Activated CD4-positive, alpha-beta T cell treated with anti-CD3 and anti-CD28 coated beads, Interleukin-2, amount 10 ng/mL, durations not matched to agents 7 days and 5 days (primary cell): ENCODE measurements at places on chromosomes 11 and 22. TPM values are rescaled to one million over a fixed set of nuclear protein-coding genes. Genes with fewer than 3 reads are reported as not detected.
A peak's percentile ranks its signal among the peaks of the same experiment; 100 is the strongest.

DNA sequence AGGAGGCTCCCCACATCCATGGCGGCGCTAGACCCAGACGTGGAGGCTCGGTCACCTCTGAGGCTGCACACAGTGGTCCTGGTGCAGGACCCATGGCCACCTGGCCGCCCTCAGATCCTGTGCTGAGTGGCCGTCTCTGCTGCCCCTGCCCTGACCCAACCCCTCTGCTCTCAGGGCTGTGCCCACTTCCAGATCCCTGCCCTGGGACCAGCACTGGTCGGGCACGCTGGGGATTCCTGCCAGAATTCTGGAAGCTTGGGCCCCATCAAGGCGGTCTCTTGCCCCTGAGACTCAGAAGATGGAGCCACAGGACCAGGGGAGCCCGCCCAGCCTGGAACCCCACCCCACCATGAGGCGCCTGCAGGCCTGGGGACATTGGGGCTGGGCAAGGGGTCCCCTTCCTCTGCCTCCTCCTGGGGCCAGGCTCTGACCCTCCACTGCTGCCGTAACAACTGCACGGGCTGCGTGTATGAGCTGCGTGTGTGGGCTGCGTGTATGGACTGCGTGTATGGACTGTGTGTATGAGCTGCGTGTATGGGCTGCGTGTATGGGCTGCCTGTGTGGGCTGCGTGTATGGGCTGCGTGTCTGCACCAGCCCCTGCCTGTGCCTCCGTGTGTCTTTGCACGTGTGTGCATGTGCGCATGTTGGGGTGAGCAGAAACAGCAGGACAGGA, 48.7 kb downstream of the IGLL1 start:
- DNase-seq, result no peak

- DNase-seq, result no peak
These were observed 927.3 kb upstream of the RAG2 start for GRCh38 chr11:37525336-37525735.

DNA sequence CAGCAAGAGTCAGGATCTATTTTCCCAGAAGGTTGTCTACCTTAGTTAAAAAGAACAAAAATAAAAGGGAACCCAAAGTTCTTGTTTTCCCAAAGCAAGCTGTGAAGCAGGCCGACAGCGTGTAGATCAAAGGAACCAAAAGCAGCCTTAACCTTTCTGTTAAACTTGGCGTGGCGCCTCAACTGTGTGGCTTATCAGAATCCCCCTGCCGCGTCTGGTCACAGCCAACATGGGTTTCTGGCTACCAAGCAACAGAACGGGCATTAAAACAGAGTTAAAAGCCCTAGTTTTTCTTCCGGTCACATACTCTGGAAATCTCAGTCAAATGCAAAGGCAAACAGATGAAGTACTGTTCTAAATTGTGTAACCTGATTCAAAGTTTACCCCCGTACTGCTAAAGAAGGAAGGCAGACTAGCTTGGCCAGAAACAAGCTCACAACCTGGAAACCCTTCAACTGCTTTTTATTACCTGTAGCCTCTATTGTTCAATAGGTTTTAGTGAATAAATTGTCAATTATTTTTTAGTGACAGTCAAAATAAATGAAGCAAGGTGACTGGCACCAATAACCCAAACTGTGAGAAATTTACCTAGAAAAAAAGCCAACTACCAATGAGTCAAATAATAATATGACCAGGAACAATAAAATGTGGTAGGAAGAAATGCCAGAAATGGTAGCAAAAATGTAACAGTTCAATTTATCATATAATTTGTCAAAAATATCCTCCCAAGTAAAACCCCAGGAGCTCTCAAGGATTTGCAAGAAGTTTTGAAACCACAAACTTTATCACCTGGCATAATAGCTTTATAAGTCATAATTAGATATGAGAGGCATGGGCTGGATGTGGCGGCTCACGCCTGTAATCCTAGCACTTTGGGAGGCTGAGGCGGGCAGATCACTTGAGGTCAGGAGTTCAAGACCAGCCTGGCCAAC, 21.4 kb downstream of the CHKA start:
- DNase-seq, result peak; percentile 42

DNA sequence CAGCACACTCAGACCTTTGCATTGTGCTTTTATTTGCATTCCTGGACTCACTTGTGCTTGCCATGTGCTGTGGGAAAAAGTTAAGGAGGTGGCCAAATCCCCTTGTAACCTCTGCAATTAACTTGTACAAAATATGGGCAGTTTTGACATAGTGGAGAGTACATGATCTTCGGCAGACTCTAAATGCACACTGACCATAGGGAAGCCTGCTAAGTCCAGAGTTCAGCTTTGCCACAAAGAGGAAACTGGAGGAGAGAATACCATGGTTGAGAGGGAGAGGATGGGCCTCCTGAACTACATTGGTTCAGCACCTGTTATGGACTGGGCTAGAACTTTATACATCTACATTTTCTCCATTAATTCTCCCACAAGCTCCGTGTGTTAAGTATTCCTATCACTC, 37.6 kb upstream of the CEP295 start:
- no peak for DNase-seq

ZNF215 gene
- total RNA-seq, result 1.4 TPM

CHRM1 gene
- not detected for total RNA-seq

- no peak for DNase-seq
These were observed 192.1 kb downstream of the IGLL1 start for GRCh38 chr22:23387827-23388516.

C1QTNF4 gene
- total RNA-seq, result not detected

DNA sequence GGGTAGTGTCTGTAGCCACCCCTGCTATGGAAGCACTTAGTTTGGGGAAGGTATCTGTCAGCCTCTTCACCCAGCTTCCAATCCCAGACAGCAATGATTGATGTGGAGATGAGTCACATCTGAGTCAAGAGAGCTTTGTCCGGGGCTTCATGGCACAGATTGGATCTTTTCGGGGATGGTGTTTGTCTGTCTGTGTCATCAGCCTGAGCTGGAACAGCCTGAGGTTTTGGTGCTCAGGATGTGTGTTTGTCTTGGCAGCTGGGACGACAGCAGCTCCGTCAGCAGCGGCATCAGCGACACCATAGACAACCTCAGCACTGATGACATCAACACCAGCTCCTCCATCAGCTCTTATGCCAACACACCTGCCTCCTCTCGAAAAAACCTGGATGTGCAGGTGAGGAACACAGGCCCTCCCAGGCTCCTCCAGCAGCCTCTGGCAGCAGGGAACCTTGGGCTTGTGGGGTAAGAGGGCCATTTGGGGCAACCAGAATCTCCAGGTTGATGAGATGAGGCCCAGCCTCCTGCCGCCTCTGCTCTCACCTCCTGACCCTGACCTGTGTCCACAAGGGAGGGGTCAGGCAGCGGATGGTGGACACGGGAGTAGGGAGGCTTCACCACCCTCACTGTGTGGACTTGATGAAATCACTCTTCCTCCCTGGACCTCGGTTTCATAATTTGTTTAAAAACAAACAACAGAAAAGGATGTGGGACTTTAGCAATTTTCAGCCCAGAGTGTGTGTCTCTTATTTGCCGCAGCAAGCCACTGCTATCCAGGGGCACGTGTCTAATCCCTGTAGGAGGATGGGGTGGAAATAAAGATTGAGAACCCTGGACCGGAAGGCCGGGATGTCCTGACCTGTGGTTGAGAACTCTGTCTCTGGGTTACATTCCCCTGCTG, 124.3 kb downstream of the DBX1 start:
- DNase-seq, result no peak

DNA sequence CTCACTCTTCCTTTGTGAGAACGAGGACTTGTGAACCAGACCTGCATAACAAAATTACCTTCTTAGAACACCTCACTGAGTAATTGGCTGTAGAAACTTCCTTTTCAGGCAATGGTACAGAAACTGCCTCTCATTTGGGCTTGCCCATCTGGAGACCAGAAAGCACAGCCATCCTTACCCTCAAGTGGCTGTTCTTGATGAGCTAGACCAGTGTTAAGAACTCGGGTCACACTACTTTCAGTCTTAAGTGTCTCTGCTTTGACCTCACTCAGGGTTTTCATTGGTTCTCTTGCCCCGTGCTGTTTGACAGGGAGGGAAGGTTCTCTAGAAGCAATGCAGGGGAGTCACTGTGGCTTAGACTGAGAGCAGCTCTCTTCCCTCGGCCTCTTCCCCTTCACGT, 29.3 kb downstream of the NAT10 start:
- no peak for DNase-seq

GRCh38 chr22:17835256-17835655, 61.0 kb upstream of the BID start:
- DNase-seq, result no peak

DNA sequence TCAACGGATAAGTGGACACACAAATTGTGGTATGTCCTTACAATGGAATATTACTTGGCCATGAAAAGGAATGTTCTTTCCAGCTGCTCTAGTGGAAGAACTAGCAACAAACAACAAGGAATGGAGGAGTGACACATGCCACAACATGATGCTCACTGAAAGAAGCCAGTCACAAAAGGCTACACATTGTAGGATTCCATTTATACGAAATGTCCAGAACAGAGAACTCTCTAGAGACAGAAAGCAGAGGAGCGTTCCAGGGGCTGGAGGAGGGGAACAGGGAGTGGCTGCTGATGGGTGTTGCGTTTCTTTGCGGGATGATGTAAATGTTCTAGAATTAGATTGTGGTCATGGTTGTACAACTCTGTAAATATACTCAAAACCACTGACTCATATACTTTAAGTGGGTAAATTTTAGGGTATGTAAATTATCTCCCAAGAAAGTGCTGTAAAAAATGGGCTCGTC, 32.4 kb upstream of the PDGFB start:
- no peak for DNase-seq

DNA sequence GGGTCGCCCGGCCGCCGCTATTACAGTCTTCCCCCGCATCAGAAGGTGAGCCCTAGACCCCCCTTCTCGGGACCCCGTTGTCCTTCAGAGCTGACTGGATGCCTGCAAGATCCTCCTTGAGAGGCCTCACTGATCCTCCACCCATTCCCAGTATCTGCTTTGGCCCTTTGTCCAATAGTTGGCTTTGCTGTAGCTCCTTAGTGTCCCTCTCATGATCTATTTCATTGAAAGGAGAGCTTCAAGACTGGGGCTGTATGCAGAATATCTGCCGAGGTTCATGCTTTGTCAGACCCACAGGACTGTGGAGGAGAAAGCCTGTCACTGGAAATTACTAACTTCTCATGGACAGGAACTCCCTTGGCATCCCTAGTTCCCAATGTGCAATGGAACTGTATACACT, 499 bp downstream of the DLAT start:
- DNase-seq, result no peak

DNA sequence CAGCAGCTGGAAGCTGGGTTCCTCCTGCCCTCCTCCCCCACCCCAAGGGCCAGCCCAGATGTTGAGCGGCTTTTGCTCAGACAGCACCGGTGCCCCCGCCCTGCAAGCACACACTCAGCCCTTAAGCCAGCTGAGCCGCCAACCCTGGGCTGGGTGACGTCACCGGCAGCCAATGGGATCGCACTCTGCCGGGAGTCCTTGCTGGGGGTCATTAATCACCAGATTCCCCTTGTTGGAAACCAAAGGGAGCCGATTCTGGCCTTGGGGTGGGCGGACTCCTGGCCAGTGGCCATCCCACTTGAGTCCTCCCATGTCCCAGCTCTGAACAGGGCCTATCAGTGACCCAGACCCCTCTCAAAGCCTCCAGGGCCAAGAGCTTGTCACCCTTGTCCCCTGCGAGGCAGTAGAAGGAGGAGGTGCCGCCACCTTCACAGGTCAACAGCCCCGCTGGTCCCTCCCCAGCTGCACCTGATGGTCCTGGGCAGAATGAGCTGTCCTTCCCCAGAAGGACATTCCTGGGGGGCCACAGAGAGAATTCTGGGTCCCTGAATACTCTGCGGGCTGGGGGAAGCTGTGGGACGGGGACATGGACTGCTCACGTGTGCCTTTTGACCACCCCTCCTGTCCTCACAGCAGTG, 7.4 kb downstream of the DUSP8 start:
- DNase-seq, result no peak

DNA sequence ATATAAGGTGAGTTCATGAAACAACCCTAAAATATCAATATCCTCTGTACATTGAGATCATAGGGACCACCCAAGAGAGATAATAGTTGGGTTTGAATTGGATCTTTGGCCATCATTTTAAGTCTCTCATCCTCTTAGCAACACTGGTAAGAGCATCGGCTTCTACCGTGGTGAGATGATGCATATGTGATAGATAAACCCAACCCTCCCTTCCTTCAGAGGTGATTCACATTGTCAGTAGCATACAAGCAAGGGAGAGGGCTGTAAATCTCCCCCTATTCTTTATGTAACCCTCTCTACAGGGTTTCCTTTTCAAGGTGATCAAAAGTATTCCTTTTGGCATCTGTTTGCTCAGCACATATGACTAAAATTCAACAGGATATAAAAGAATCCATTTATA, 102.4 kb upstream of the MTMR2 start:
- no peak for DNase-seq

CDC42BPG gene
- total RNA-seq, result 1.3 TPM

TMEM45B gene
- total RNA-seq, result 0.84 TPM

GRCh38 chr11:85310479-85310878, 316.7 kb downstream of the DLG2 start:
- no peak for DNase-seq

DNA sequence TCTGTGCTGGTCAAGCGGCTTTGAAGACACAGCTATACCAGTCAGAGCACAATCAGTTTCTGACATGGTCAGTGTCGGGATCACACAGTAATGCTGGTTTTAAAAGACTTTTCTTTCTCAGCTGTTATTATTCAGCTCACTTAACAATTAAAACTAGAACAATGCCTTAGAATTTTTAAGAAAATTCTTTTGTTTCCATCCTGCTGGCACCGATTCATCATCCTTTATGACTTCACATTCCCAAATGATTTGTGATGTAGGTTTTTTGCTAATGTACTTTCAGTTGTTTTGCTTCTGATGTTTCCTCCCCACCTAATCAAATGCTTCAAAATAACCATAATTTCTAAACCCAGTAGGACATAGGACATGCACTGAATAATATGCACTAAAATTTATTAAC, 34.5 kb upstream of the OLFML1 start:
- DNase-seq, result no peak

- DNase-seq, result no peak
These were observed 27.5 kb downstream of the CADM1 start for GRCh38 chr11:115476463-115477286.

PRODH gene
- 0.25 TPM for total RNA-seq

DNA sequence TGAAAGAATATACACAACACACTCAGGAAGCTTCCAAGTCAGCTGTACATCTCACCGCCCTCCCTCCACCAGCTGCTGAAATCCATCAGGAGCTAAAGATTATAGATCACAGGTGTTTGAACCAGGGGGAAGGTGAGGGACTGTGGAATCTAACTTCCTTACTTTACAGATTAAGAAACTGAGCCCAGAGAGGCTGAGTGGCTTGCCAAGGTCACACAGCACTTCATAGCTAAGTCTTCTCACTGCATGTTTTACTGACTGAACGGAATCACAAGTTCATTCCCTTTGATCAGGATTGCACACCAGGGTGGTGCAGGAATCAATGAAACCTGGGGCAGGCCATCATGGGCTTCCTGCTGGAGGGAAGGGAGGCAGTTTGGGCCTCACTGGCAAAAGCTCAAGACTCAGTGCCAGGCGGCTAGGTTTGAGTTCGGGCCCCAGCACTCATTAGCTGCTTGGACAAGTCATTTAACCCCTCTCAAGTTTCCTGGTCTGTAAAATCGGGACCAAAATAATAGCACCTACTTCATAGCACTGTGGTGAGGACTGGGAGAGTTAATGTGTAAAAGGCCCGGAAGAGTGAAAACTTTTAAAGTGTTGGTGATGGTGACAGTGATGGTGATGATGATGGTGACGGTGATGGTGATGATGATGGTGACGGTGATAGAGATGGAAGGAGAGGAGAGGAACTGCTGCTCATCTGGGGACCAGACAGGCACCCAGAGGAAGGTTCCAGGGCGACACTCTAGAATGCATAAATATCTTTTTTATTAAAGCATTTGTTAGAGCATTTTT, 8.2 kb downstream of the CD5 start:
- no peak for DNase-seq
